Aorta (tissue), 5 donors: ENCODE measurements at places on chromosomes 4 and X. TPM values are rescaled to one million over a fixed set of nuclear protein-coding genes. Genes with fewer than 3 reads are reported as not detected.
A peak's percentile ranks its signal among the peaks of the same experiment; 100 is the strongest.

DNA sequence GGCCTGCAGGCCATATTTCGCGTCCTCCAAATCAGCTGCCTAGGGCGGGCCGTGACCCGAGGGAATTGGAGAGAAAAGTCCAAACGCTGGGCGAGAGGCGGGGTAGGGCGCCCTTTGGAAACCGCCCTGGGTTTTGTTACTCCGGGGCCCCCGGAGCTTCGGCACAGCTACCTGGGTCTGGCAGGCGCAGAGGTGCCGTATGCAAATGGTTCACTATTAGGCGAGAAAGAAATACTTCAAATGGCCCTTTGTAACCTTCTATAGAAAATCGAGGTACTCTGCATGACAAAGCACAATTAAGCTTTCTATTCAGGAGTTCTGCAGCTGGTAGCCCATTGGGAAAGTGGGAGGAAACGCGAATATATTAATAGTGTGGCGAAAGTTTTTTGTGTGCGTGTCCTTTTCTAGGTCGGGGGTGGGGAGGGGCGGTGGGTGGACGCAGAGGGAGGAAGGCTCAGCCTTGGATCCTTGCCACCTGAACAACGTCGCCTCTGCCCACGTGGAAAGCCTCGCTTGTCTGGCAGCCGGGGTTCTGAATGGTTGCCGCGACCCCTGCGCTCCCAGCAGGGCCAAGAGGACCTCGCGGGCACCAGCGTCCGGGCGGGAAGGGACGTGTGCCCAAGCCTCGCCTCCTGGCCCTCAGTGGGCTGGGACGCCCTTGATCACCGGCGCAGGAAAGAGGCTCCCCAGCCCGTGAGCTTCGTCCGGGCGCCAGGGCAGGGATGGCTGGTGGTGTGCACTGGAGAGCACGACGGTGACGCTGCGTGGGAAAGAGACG is 9.5 kb downstream of the GSX2 start:
- DNase-seq: no peak

- DNase-seq: peak; percentile 77
These were observed 886 bp upstream of the NDST3 start for GRCh38 chr4:118033148-118034052.

The GLRA2 gene
- total RNA-seq: not detected

The CDS1 gene
- total RNA-seq: 0.48 TPM

DNA sequence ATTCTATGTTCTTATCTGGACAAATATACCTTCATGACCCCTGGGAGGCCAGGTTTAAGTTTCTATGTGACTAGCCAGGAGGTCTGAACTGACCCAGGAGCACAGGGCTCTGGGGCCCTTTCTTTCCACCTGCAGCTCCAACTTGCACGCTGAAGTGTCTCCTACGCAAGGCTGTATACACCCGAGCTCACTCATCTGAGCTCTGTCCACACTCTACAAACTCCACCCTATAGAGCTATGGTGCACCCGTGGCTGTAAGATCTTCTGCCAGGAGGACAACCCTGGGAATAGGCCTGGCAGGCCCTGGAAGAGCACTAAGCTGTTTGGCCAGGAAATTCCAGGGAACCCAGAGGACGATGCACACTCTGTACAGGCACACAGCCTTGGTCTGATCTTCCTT is 60.6 kb upstream of the ATOH1 start:
- no peak for DNase-seq

- no peak for DNase-seq
These were observed 97.7 kb upstream of the PDHA2 start for GRCh38 chr4:95742179-95742578.

GRCh38 chr4:100509386-100509785 is 8.4 kb downstream of the EMCN start:
- DNase-seq: no peak

The MTM1 gene
- 20.5 TPM for total RNA-seq

The ZNF732 gene
- 0.45 TPM for total RNA-seq

The SSX3 gene
- not detected for total RNA-seq

The NUDT11 gene
- total RNA-seq: 2.1 TPM

The PROM1 gene
- total RNA-seq: 8.0 TPM

- no peak for DNase-seq
These were observed 371.4 kb downstream of the DTHD1 start for GRCh38 chr4:36652857-36653256.

DNA sequence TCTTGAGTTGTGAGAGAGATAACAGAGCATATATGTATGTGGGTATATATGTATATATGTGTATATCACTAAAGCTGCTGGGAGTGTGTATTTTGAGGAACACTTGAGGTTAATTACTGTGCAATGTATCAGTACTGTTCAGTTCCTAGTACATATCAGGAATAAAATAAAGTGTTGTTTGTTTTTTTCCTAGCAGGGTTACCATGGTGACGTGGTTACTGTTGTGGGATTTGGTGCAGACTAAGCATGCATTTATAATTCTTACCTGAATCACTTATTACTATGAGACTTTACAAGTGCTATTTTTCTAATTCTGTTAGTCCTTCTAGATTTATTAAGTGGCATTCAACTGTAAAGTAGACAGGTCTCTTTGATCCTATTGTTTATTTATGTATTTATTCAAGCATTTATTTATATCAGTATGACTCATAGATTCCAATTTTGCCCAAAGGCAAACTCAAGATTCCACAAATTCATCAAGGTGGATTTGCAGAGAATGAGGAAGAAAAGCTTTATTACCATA is 26.9 kb upstream of the BEX4 start:
- no peak for DNase-seq

The PCDH7 gene
- total RNA-seq: 157 TPM

DNA sequence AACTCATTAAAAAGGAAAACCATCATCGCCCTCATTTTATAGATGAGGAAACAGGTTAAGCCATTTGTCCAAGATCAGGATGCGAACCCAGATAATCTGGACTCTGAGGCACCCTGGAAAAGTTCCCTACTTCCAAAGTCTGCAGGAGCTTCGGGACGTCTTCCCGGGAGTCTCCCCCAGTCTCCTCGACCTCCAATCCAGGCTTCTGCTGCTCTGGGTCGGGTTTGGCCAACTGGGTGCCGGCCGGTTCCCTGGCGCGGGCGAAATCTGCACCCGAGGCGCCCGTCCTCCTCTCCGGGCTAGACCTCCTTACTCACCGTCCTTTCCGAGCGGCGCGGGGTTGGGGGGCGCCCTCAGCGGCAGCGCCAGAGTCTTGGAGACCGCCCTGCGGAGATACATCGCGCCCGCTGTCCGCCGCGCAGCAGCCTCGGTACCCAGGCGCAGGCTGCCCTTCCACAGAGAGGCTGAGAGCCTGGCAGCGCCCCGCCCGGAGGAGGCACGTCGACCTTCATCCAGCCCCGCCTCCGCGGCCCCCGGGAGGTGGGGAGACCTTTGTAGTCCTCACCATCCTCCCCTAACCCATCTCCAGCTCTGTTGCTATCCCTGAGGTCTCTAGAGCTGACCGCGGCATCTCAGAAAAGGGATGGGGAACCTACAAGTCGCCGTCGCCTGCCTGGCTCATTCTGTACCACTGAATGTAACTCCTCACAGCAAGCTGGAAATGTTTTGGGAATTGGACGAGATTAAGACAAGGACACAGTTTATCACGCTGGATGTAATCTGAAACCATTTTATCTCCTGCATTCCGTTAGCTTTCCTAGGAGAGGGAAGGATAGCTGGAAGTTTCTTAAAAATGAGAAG is at the start of gene MGARP:
TSS of gene MGARP (minus strand) at position 466 of the 861 bp plus-strand sequence. CDS start at position 399, 67 bp downstream.
- peak; percentile 83 for DNase-seq

DNA sequence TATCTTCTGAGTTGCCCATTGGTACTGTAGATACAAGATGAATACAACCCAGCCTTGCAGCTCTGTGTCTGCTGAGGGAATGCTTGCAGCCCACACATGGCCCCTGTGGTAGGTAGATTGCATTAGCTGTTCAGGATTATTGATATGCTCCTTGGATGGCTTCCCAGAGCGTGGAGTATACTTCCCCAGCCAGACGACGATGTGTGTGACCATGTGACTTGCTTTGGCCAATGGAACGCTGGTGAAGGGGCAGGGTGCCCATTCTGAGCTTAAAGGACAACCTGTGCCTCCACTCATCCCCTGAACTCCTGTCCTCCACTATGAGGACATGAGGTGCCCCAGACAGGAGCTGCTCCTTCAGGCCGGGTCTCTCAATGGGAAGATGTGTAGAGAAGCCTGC is 23.9 kb upstream of the FGFBP2 start:
- DNase-seq: no peak

DNA sequence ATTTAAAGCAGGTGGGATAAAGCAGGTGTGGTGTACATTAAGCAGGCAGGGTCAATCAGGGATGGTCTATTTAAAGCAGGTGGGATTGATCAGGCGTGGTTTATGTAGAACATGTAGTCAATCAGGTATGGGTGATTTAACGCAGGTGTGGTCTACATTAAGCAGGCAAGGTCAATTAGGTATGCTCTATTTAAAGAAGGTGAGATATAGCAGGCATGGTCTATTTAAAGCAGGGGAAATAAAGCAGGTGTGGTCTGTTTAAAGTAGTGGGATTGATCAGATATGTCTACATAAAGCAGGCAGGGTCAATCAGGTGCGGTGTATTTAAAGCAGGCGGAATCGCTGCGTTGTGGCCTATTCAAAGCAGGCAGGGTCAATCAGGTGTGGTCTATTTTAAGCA is 88.6 kb upstream of the MXRA5 start:
- no peak for DNase-seq

GRCh38 chrX:21966866-21967265 is 26.4 kb downstream of the SMS start:
- no peak for DNase-seq

DNA sequence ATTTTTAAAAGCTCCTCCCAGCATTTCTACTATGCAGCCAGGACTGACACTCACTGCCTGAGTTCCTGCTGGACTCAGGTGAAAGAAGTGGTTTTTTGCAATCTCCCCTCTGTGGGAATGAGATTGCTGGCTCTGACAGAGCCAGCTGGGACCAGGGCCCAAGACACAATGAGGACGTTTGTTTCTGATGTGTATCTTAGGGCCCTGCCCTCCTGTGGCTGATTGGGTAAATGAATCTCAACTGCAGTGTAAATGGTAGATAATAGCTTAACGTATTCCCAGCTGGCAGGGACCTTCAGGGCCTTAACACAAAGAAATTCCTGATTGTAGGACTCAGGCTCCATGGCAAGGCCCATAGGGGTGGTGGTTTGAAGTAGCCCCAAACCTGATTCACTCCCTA is 85.8 kb upstream of the PRPS1 start:
- DNase-seq: no peak

DNA sequence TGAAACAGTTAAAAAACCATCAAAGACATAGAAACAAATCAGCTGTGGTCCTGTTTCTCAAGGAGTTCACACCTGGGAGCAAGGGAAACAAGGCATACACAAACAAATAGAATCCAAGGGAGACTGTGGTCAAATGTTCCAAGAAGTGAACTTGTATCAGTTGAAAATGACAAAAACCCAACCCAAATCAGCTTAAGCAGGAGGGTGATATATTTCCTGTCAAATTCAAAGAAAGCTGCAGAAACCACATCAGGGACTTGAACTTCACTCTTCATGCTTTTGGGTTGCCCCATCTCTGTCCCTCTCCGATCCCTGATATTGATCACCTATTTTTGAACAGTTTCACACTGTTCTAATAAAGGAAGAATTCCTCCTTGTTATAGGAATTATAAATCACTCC is 148.6 kb upstream of the FMR1 start:
- DNase-seq: no peak

GRCh38 chr4:82481506-82481840 is 51.1 kb downstream of the ENOPH1 start:
- no peak for DNase-seq

- no peak for DNase-seq
These were observed 62.4 kb downstream of the SYNPO2 start for GRCh38 chr4:118950929-118951570.
